ENCODE measurements at places on chromosomes 13 and 19.

DNA sequence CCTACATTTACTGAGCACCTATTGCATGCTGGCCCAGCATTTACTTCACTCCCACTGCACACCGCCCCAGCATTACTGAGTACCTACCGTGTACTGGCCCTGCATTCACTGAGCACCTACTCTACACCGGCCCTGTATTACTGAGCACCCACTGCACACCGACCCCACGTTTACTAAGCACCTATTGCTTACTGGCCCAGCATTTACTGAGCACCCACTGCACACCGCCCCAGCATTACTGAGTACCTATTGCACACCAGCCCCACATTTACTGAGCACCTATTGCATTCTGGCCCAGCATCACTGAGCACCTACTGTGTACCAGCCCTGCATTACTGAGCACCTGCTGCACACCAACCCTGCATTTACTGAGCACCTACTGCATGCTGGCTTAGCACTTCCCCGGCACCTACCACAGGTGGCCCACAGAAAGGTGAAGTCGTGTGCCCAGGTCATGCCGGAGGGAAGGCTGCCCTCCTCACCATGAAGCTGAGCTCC, 6.9 kb downstream of the TPGS1 start:
- DNase-seq: no peak

- no peak for DNase-seq
Measured at GRCh38 chr19:38550376-38550775, 67.4 kb downstream of the MAP4K1 start.

- DNase-seq: peak; percentile 13
Measured at GRCh38 chr13:112695121-112695520, 5.3 kb downstream of the ATP11A start.

GRCh38 chr13:113560645-113561416, 23.7 kb upstream of the TFDP1 start:
- DNase-seq: peak; percentile 14

GRCh38 chr13:41833201-41833600, 127.7 kb downstream of the VWA8 start:
- DNase-seq: no peak

DNA sequence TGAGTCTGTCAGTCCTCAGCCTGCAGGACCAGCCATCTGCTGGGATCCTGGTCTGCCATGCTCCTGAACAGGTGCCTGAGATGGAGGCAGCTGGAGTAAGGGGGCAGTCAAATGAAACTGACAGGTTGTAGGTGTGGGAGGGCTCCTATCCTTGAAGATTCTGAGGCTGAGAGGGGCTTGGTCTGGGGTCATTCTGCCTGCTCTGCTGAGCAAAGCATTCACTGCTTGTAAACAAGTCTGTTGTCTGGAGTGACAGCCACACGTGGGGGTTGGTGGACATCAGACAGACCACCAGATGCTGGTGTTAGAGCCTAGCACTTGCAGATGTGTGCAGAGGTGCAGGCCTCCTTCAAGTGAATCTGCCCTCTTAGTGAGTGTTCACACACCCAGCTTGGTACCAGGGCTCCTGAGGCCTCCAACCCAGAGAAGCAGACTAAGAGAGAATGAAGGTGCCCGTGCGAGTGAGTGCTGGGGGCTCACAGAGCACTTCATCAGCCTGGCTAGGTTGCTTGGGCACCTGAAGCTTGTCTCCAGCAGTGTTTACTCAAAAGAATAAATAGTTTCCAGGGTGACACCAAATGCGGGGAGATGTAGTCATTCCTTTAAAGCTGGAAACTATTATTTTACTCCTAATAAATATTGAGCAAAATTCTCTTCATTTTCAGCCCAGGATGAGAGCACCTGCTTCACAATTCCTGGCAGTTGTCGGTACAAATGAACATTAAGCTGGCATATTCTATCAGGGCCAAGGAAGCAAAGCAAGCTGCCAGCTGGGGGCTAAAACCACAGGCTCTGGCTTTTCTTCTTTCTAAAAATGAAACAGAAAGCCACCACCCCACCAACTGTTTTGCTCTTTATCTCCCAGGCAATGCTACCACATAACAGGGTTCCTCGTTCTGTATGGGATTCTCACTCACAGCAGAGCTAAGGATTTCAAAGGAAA, 82.3 kb downstream of the RNASEH2B start:
- no peak for DNase-seq

- DNase-seq: no peak
Measured at GRCh38 chr13:50699874-50700663, 143.4 kb downstream of the DLEU7 start.

DNA sequence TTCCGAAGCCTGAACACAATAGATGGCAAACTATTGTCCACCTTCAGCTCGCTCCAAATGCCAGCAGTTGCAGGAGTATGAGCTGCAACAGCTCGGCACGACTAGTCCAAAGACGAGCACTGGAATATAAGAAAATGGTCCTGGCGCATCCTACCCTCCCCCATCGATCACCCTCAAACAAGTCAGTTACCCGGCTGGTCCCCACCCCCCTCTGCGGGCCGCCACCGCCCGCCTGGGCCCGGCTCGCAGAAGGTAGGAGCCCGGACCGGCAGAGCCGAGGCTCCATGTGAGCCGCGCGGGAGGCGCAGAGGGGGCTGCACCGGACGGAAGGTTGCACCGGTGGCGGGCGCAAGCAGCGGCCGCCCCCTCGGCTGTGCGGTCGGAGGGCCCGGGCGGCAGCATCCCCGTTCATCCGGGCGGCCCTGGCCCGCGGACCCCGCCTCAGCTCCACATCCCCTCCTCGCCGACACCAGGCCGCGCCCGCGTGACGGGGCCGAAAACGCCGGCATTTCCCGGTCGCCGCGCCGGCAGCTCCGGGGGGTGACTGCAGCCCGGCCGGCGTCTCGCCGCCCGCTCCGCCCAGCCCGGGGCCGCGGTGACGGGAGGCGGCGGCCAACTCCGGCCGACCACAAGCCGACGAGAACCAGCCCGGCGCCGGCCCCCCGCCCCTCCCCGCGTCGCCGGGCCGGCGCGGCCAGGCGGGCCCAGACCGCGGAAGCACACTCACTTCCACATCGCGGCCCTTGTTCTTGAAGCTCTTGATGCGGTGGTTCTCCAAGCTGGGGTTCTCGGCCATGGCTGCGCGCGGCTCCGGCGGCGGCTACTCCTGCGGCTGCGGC, 552 bp downstream of the KPNA3 start:
- peak; percentile 83 for DNase-seq

DNA sequence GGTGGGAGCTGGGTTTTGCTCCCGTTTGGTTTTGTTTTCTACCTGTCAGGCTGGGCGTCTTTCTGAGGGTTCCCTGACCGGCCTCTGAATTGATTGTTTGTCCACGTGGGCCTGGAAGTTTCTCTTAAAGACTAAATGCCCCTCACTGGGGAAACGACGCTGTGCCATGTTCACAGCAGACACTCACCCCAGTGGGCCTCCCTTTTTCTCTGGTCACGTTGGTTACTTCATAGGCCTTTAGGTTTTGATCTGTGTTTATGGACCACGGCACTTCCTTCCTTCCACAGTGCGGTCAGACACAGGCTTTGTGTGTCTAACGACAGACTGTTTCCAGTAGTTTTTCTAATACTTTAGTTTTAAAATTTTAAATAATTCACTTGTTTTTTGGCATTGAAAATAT, 20.1 kb upstream of the NDUFS7 start:
- no peak for DNase-seq

- DNase-seq: no peak
Measured at GRCh38 chr19:13100841-13101589, 1.6 kb downstream of the LYL1 start.

DNA sequence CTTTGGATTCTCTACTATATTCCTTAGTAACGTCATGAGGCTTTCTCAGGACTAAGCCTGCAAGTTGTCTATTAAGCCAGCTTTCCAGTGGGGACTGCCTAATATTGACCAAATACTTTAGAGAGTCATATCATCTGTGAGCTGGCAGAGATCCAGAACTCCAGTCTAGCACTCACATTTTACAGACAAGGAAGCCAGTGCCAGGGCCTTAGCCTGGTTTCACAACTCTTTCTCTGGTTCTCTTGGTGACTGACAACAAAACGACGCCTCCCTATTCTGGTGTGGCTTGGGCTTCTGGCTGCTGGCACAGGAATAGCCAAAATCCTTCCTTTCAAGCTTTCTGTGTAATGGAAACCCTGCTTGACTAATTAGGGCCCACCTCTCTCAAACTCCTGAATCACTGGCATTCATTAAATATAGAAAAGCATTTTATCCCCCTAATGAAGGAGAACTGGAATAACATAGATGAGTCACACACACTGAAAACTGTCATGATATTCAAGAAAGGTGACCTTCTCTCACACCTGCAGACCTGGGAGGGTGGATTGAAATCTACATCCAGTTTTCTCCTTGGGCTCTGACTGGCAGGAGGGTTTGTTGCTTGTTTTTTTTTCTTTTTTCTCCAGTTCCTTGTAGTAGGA, 75.2 kb upstream of the UBL3 start:
- no peak for DNase-seq

- DNase-seq: no peak
Measured at GRCh38 chr13:47610687-47611086, 390.4 kb downstream of the SUCLA2 start.

DNA sequence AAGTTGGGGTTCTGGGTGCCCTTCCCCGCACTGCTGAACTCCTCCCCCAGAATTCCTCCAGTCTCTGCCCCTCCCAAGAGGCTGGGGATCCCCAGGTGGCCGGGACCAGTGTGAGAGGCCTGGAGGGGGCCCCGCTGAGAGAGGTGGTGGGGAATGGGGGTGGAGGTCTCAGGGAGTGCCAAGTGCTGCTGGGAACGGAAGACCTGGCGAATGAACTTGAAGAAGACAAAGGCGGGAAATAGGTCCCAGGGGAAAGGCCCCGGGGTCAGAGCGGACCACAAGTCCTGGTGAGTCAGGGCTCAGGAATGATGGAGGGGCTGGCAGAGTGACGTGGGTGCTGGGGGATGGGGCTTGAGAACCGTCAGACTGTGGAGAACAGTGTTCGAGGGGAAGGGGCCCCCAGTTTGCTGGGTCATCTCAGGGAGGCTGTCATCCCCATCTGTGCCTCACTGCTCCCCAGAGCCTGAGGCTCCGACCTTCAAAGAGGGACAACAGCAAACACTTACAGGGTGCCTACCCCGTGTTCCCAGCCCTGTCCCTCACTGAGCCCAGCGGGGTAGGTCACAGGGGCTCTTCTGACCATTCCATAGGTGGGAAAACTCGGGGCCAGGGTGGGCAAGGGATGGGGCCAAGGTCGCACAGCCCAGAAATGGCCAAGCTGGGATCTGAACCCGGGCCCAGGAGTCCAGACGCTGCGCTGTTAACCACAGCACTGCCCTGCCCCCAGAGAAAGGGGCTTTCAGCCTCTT, 16.0 kb upstream of the SEMA6B start:
- DNase-seq: no peak

DNA sequence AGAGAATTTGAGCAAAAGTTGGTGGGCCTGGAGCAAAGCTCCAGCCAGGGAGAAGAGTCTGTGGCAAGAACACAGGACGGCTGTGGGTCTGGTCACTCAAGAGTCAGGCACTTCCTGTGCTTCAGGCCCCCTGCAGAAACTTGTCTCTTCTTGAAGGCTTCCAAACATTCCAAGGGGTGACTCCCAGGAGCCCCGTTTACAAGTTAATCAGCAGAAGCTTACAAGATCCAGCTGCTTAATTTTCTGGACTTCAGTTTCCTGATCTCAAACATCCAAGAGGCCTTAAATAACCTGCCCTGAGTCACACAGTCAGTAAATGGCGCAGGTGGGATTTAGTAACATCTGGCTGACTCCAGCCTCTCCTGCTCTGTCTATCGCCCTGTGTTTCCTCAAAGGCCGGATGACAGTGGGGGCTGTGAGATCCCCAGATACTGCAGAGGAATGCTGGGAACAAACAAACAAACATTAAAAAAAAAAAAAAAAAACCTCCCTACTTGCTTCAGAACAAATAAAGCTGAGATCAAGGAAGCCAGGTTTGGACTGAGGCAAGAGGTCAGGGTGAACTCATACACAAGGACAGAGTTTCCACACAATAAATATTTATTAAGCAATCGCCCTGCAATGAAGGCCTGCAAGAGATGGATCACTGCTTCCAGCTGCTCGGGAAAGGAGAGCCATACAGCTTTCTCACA, 175.4 kb upstream of the RFC3 start:
- no peak for DNase-seq

DNA sequence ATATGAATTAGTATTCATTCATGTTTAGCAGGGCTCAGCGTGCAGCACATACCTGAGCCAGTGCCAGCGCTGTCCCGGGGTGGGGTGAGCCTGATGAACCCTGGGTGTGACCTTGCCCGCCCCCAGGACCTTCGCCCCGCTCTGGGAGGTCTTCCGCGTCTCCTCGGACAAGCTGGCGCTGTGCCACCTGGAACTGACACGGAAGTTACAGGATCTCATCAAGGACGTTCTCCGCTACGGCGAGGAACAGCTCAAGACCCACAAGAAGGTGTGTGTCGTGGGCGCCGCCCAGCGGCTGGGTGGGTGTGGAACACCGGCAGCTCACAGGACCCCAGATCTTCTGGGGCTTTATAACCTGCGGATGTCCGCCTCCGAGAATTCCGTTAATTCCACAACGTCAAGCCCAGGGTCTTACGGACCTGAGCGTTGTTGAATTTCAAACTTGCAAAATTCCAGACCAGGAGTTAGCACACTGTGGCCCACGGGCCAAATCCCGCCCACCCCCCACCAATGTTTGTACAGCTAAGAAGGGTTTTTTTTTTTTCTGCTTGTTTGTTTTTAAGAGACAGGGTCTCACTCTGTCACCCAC, 15.4 kb downstream of the FCHO1 start:
- no peak for DNase-seq

- DNase-seq: no peak
Measured at GRCh38 chr19:43704002-43704705, 11.7 kb upstream of the IRGC start.

- no peak for DNase-seq
Measured at GRCh38 chr13:72537782-72538181, 189.6 kb downstream of the MZT1 start.

GRCh38 chr13:67048821-67049150, 181.3 kb downstream of the PCDH9 start:
- DNase-seq: no peak

GRCh38 chr19:14005349-14006084, 603 bp downstream of the RFX1 start:
- peak; percentile 96 for DNase-seq

DNA sequence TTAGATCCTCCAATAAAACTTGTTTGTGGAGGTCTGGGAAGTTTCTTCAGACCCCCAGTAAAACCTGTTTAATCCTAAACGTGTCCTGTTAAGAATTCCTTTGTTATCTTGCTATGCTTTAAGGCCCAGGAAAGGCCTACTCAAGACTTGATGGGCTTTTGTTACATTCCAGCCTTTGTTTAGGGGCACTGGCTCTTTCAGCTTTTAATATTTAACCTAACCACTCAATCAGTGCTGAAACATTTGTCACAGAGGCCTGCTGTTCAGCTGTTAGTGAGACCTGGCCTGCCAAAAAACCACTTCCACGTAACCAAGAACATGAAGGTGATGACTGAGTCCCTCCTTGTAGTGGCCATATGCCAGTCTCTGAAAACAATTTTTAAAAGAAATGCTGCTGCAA, 41.7 kb downstream of the PCDH17 start:
- no peak for DNase-seq

- DNase-seq: no peak
Measured at GRCh38 chr19:30471441-30471840, 99.3 kb downstream of the ZNF536 start.

DNA sequence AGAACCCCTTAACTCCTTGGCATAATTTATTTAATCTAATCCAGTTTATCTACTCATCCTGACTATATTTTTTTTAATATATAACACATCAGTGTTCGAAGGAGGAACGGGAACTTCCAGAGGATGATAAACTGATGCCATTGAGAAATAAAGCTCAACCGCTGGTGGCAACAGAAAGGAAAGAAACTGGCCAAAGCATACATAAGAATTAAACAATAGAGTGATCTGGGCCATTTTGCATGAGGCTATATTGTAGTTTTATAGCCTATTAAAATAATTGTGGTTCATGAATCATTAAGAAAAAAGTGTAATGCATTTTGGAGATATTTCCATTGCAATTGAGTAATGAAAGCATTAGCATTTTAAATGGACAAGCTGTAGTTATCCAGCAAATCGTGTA, 94.2 kb downstream of the FRY start:
- DNase-seq: no peak
